ENCODE measurements at places on chromosomes 4 and X.

DNA sequence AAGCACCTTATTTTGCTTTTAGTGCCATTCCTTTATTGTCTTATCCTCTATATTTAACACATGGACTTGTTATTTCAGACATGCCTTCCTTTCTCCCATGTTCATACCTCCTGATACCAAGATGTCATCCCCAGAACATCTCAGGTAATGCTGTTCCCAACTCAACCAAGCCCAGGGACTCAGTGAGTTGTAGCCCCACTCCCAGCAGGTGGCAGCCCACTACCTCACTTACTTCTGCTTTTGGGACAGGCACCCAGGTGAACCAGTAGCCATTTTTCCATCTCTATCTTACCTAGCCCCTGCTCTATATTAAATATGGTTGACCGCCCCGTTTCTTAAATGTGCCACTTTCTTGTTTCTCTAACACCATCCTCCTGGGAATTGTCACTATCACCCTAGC lies 199.0 kb downstream of the DCHS2 start:
- DNase-seq: no peak

GRCh38 chr4:88742561-88742960 lies 44.9 kb upstream of the NAP1L5 start:
- no peak for DNase-seq

- no peak for DNase-seq
Measured at GRCh38 chr4:6461301-6462165, 10.9 kb downstream of the PPP2R2C start.

DNA sequence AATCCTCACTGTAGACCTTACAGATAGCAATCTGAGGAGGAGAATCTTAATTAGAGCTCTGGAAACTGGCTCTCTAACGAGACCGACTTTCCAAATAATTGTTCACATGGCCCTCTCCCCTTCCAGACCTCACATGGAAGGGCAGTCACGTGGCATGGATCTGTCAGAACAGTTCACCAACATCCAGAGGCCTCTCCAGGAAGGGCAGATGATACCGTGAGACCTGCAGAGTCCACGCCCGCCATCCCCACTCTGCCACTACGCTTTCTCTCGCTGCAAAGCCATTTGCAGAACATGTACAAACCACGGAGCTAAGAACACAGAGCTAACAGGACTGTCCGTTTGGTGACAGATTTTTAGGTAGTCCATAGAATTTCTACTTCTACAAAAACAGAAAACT lies 20.7 kb downstream of the FAT1 start:
- DNase-seq: no peak

Measured in cerebellar nuclear complex (tissue), 1 donor.